Pons (tissue), 1 donor: ENCODE measurements at places on chromosomes 6 and 20.

GRCh38 chr6:26550250-26550993 is 12.3 kb downstream of the HMGN4 start:
- no peak for DNase-seq

DNA sequence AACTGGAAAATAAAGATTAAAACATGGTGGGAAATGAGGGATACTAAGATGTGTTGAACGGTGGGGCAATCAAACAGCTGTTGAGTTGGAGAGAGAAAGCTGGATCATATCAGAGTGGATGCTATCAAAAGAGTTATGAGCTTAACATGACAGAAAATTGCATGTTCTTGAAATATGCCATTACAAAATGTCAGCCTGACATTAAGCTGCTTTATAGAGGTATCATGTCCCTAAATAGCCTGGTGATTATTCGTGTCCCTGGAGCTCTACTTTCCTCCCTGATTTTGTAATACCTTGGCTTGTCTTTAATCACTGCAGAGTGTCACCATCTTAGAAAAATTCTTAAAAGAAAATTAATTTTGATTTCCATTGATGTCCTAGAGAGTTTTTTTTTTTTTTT is 223.1 kb downstream of the PHF3 start:
- no peak for DNase-seq

DNA sequence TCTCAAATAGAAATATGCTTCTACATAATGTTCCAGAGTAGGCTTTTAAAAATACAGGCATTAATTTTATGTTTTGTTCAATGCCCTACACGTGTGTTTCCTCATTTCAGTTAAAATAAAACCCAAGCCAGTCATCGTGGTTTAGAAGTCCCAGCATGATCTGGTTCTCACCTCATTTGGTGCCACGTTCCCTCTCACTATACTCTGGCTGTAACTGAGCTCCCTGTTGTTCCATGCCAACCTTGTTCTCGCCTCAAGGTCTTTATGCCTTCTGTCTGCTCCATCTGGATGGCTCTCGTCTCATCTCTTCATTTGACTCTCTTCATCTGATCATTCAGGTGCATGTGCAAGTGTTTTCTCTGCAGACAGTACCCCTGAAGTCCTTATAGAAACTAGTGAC is 32.6 kb downstream of the HDGFL1 start:
- peak; percentile 34 for DNase-seq

- no peak for DNase-seq
Observed at GRCh38 chr6:145044641-145045246, 690.6 kb downstream of the EPM2A start.

GRCh38 chr20:53878262-53879047 is 191.9 kb downstream of the BCAS1 start:
- DNase-seq = no peak

DNA sequence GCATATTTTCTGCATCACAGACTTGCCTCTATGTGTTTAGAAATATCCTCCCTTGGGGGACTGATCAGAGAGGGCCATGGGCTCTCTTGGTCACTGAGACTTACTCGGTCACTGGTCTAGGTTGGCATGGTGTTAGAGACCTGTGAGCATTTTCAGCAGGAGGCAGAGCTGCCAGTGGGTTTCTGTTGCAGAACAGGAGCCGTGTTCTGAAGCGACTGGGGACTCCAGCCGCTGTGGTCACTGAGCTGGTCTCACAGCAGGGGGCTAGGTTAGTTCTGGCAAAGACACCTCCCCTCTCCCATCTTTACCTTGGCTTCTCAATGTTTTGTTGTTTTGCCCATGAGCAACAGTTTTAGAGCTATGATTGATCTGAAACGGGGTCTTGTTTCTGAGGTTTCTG is 8.7 kb downstream of the TMEM181 start:
- no peak for DNase-seq

DNA sequence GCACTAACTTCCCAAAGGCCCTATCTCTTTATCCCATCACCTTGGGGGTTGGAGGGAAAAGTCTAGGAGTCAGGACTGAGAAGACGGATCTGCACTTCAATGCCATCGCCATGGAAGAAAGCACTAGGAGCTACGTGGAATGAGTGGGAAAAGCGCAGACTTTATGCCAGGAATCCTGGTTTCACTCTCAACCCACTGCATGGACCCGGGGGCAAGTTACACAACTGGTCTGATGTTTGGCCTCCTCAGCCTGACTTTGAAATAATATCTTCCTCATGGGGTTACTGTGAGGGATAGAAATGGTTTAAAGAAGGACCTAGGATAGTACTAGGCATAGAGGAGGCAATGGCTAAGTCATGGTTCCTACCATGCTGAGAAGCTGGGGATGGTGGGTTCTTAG is 13.5 kb upstream of the PSMG4 start:
- no peak for DNase-seq

DNA sequence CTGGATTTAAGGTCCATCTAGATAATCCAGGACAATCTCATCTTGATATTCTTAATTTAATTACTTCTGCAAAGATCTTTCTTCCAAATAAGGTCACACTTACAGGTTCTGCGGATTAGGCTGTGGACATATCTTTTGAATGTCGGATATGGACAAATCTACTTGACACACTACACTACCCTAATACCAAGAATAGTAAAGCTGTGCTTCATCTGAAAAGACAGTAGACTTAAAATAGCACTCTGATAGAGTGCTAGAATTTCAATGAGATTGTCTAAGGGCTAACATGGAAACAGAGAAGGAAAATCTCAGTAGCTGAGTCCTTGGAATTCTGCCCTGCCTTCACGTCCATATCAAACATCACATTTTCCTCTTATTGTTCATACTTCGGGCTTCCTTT is 1238.0 kb downstream of the EPHA7 start:
- no peak for DNase-seq

DNA sequence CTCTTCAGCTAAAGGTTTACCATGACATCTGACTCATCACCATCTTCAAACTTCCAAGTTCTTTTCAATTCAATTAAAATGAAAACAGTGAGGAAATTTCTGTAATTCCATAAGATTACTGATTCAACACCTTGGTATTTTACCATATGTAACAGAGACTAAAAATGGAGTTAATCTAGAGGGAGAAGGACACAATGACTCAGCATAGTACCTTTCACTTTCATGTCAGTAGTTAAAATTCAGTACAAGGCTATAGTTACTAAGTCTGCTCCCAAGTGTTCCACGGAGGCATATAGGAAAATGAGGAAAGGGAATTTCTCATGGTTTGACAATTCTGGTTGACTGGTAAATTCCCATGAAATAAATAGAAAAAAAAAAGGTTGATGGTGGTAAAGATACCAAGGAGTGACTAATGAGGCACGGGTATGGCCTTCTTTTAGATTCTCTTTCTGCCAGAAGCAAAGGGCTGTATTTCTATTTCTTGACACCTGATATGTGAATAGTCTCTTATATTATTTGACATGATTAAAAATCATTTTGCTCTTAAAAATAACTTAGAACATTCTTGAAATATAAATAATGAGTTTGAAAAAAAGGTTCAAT is 526.7 kb upstream of the ADGRB3 start:
- DNase-seq = no peak

GRCh38 chr6:128483472-128484135 is 36.8 kb downstream of the PTPRK start:
- peak; percentile 31 for DNase-seq

DNA sequence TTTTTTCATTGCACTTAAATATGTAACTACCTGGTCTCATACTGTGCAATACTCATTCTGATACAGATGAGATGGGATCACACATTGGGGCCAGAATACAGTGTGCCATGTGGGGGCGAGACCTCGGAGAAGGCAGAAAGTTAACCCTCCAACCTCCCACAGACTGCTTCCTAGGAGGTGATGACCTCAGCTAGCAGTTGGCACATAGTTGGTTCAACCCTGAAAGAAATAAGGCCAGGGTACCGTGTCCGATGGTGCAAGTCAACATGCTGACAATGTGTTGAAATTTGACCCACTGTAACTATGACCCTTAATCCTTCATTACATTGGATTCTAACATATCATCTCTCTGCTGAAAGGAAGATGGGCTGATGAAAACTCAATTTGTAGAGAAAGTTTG is 61.9 kb downstream of the GJA10 start:
- no peak for DNase-seq

DNA sequence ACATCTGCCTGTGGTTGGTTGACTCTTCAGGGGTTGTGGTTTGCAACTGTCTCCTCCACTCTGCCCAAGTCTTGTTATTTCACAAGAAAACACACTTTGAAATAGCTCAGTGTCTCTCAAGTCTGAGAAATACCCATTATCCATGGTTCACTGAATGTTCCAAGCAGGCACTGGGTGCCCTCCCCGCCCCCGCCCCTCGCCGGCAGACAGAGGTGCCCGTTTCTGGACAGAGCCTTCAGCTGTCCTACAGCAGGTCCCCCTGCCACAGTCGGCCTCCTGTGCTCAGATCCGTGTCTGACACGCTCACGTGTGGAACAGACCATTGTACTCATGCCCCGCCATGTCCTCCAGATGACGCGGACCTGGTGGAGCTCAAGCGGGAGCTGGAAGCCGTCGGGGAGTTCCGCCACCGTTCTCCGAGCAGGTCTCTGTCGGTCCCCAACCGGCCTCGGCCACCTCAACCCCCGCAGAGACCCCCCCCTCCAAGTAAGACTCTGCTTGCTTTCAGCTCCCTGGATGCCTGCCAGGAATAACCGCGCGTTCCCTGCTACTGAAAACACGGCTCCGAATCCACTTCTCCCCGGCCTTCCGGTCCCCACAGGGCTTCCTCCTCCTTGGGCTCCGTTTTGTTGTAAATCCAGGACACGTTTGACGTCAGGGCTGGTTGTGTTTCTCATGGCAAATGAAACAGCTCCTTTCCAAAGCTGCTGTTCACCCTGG is 81.4 kb downstream of the SERAC1 start:
- no peak for DNase-seq

GRCh38 chr6:151149793-151150192 is 90.0 kb upstream of the AKAP12 start:
- DNase-seq = no peak

- DNase-seq = no peak
Observed at GRCh38 chr6:138620630-138621029, 121.3 kb upstream of the NHSL1 start.

DNA sequence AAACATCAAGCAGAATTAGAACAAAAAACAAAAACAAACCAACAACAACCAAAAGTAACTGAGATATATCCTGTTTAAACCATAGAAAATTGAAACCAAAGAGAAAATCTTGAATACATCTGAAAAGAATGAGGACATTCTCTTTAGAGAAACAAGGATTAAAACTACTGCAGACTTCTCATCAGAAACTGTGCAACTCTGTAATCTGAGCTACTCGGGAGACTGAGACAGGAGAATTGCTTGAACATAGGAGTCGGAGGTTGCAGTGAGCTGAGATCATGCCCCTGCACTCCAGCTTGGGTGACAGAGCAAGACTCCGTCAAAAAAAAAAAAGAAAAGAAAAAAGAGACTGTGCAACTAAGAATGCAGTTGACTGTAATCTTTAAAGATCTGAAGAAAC is 153.4 kb downstream of the SYNDIG1 start:
- no peak for DNase-seq

DNA sequence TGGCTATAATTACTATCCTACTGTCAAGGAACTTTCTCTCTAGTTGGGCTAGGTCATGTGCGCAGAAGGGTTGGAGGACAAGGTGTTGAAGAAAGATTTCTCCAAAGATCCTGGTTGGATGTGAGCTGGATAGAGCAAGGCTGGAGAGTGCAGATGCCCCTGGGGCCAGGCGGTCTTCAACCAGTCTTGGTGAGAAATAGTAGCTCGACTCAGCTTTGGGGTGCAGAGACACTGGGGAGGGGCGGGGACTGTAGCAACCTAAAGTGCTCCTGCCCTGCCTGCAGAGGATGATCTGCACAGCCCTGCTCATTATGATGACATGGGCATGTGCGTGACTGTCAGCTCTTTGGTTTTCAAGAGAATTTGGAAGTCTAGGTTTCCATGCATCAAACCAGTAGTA is 35.9 kb downstream of the PHACTR3 start:
- no peak for DNase-seq

GRCh38 chr6:88908598-88909548 is 54.5 kb downstream of the RNGTT start:
- no peak for DNase-seq

- no peak for DNase-seq
Observed at GRCh38 chr6:100415768-100416167, 49.0 kb downstream of the SIM1 start.

DNA sequence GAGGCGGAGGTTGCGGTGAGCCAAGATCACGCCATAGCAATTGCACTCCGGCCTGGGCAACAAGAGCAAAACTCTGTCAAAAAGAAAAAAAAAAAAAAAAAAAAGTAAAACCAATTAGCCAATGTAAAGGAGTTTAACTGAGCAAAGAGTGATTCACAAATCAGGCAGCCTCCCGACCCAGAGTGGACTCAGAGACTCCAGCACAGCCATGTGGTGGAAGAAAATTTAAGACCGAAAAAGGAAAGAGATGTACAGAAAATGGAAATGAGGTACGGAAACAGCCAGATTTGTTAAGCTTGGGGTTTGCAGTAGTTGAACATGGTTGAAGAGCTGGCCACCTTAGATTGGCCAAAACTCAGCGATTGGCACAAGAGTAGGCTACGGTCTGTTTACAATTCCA is 51.4 kb downstream of the ERMARD start:
- no peak for DNase-seq

DNA sequence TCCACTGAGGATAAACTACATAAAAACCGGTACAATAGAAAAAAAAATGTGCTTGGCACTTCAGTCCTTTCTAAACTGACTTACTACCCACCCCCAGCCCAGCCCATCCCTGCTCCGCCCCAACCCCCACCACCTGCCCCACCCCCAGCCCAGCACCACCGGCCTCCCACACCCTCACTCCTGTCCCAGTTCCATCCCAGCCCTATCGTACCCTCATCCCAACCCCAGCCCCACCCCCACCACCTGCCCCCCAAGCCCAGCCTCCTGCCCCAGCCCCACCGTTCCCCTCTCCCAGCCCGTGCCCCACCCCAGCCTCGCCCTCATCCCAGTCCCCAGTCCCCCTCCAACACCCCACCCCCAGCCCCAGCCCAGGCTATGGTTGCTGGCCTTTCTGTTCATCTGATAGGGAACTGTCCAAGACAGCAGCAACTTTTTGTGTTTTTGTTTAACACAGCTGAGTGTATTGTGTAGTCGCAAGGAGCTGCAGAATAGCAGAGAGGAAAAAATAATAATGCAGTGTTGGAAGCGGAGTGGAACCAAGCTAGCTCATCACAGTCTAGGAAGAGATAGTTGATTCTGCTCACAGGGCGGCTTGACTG is 61.9 kb downstream of the SASH1 start:
- no peak for DNase-seq

DNA sequence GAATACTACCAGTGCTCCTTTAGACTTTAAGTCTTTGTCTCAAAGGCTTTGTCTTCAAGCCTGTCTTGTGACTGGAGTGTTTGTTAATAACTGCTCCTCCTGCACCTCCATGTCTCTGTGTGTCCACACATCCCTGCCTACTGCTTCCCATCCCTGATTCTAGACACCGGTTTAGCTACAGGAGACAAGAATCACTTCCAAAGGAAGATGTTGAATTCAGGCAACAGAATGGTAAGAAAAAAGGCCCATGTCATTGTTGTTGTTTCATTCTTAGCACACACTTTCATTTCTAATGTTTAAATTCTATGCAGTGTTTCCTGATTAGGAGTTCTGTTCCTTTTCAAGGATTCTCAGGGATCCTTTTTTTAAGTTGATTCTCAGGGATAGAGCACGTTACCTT is 293.6 kb upstream of the STXBP5 start:
- DNase-seq = no peak
